ENCODE measurements at places on chromosomes 1 and 21.

DNA sequence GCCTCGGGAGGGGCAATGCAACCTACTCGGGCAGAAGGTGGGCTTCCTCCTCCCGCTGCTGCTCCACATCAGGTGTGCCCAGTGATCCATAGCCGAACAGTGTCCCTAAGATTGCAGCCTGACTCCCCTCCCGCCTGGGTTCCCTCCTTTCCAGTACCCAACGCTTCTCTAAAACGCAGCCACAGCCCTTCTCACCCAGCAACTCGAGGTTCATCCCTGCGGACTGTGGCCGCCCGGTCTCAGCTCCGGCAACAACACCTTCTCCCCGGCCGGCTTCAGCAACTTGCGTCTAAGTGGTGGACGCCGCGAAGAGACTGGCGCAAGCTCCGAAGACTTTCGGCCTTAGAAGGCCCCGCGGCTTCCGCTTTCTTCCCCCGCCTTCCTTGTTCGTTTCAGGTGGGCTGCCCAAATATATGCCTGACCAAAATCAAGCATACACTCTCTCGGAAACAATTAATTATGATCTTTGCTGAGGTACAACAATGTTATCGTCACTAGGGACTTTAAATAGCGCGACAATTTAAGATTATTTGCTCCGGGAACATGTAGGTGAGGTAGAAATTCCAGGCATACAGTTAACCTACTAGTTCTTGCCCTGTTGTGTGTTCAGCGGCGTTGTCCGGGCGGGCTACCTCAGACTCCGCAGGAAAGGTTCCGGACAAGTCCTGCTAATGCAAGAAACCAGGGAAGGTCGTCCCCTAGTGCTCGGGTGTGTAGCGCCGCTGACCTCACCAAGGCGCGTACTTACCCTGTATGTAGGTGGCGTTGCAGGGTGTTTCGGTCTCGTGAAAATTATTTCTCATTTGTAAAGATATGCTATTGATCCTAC lies at the start of gene RBBP5:
TSS of gene RBBP5 (minus strand) at position 319 of the 829 bp plus-strand sequence. CDS start at position 214, 105 bp downstream.
- DNase-seq: peak; percentile 99

DNA sequence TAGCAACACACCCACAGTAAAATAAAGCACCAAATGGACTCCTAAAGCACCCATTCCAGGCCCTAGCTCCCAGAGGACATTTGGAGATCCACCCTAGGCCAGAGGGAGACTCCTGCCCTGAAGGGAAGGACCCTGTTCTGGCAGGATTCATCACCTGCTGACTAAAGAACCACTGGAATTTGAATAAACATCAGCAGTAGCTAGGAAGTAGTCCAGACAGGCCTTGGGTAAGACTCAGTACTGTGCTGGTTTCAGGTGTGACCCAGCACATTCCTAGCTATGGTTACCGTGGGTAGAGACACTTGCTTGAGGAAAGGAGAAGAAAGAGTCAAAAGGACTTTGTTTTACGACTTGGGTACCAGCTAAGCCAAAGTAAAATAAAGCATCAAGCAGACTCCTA lies 92.7 kb upstream of the LRRC7 start:
- DNase-seq: no peak

- DNase-seq: peak; percentile 88
Observed at GRCh38 chr1:101242324-101243050, 5.7 kb downstream of the S1PR1 start.

DNA sequence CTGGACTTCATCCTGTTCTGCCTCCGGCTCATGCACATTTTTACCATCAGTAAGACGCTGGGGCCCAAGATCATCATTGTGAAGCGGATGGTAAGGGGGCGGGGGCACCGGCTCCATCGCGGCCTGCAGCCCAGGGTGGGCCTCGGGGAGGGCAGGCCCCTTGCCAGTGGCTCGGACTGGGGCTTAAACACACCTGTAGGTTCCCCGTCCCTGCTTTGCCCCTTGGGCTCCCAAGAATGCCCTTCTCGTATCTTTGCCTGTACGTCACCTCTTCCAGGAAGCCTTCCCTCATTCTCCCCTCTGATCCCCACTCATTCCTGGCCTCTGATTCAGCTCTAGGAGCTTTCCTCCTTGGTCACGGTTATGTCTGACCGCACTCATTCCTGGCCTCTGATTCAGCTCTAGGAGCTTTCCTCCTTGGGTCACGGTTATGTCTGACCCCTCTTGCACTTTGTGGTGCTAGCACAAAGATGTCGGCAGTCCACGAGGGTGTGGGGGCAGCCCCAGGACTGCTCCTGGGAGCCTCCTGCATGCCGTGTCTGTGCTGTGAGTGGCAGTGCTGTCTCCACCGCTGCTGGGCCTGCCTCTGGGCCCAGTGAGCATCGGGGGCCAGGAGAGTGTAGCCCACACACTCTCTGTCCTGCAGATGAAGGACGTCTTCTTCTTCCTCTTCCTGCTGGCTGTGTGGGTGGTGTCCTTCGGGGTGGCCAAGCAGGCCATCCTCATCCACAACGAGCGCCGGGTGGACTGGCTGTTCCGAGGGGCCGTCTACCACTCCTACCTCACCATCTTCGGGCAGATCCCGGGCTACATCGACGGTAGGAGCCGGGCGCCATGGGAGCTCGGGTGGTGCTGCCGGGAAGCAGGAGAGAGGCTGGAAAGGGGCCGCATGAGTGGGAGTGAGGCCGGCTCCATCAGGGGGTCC lies 49.1 kb upstream of the LRRC3 start:
- no peak for DNase-seq

DNA sequence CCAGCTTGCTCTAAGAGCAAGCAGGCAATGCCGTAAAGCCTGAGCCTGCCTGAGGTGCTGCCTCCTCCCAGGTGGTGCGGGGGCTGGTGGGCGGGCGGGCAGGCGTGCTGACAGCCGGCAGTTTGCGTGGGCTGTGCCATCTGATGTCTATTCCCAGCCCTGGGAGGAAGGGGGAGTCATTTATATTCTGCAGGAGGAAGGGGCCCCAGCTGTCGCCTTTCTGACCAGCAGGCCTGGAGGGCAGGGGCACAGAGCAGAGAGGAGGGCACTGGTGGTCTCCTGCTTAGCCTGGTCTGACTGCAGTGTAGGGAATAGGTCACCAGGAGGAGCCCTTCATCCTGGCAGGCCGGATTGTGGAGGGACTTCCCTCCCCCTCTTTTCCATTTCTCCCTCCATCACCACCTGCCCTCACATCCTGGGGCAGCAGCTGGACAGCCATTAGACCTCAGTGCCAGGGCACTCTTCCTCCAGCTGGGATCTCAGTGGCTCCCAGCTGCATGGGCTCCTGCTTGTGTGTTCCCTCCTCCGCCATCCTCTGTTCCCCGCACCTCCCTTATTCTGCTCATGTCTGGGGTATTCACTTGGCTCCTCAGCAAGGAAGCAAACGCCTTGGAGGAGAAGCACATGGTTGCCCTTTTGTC lies 4.4 kb downstream of the CYB561D1 start:
- peak; percentile 49 for DNase-seq

DNA sequence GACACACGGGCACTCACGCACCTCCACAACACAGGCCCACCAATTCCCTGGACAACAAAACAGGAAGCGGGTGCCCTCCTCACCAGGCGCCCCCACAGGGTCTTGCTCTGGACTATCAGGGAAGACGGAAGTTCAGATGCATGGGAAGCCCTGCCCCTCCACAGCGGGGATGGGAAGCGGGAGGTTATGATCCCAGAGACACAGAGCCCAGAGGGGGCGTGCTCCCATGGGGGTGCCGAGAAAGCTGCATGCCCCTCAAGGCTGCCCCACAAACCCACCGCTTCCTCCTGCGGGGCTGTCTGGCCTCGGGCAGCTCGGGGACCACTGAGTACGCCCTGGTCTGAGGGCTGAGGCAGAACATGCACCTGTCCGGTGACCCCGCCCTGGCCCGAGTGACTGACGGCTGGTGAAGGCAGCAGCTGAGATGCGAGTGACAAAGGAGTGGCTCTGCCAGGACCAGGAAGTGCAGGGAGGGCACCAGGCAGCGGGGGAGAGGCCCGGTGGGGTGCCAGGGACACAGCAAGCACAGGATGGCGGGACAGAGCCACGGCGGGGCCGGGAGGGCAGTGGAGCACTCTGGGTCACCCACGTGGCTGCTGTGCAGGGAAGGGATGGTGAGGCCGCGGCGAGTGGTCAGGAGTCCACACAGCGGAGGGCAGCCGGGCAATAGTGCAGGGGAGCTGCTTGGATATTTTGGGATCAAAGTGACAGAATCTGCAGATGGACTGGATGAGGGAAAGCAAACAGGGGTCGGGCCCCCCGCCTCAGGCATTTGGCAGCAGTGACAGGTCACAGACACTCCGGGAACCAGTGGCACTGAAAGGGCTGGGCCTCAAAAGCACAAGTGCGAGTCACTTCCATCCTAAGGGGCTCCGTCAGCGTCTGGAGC lies 18.6 kb downstream of the NADK start:
- no peak for DNase-seq

DNA sequence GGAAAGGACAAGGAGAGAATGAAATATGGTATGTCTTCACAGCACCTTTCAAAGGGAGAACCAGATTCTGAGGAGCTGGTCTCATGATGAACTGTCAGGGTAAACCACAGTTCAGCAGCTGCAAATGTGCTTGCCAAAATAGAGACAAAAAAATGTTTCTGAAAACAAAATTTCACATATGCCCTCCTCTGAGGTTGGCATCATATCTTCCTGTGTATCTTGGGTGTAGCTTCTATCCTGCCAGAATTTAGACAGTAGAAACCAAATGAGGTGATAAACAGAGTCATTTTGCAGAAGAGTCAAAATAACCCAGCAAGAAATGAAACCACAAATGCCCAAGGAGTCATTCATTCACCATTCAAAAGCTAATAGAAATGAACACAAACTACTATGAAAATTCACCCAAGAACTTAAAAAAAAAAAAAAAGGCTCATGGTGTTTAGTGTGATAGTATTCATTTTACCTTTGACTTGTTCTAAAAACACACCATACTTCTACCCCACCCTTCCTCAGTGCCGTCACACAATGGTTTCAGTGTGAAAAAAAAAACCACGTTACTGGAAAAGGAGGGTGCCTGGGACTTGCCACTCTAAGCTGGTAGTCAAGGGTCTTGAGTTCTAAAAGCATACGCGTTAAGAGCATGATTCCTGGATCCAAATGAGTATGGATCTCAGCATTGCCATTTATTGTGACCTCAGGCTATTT lies 18.5 kb downstream of the SELL start:
- no peak for DNase-seq

GRCh38 chr1:110554871-110555801 lies 36.2 kb upstream of the KCNA10 start:
- DNase-seq: peak; percentile 26

GRCh38 chr21:16395285-16395684 lies 665.5 kb downstream of the USP25 start:
- DNase-seq: no peak

DNA sequence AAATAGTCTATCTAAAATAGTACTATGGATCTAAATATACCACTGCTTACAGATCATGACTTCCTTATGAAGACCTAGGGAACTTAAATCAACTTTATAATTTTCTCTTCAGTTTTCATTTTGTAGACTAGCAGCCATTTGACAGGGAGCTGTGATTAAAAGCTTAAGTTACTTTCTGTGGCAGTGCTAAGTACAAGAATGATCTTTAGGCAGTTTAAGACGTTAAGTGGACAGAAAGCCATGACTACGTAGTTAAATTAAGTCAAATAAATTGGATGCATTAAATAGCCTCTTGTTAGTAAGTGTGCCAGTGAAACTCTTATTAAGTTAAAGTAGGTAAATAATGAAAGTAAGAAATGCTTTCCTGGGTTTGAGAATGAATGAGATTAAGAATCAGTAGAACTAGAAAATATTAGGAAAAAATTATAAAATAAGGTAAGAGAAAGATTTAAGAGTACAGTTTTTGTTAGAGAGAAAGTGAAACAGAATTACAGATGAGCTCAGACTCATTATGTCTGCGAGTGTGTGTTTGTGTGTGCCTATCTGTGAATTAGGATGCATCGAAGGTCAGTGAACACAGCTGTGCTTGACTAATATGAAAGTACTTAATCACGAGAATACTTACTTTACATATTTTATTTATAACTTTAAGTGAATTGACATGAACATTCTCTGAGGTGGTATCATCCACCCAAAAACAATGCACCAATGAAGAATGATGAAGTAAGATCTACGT lies 336.9 kb downstream of the KCNT2 start:
- DNase-seq: no peak

GRCh38 chr1:240503558-240503957 lies 108.4 kb downstream of the GREM2 start:
- DNase-seq: no peak

DNA sequence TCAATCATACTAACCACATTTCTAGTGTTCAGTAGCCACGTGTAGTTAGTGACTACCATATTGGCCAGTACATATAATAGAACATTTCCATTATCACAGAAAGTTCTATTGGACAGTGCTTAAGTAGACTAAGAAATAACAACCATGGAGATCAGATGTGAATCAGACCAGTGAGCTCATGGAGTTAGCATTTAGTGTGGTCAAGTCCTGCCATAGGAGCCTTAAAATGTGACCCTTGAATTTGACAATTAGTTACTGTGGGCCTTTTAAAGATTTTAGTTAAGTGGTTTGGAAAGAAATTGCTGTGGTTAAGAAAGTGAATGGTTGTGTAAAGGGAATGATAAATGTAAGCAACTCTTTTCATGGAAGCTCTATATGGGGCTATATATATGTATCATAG lies 123.4 kb downstream of the POU2F1 start:
- no peak for DNase-seq

DNA sequence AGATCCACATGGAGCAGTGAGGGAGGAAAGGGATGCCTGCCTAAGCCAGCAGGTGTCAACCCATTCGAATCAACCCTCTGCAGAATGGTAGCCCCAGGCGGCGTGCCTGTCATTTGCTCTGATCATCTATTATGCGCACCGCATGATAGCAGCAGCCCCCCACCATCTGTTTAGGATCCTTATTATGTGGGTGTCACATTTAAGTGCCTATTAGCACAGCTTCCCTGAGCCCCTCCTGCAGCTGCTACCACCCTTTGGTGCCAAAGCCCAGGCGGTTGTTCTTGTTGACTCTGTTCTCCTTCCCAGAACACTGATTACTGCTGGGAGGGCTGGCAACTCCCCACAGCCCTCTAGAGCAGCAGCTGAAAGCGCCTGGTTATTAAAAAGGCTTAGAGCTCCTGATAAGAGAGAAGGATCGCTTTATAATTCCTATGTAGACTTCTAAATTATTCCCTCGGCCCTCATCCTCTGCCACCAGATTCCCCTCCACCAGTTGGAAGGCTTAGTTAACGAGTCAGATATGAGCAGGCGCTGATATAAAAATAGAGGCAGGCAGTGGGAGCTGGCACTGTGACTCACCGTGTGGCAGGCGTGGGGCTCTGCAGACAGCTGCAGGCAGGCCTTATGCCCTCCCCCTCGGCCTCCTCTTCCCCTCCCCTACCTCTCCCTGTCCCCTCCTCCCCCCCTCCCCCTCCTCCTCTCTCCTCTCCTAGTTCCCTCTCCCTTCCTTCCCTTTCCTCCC lies 23.0 kb downstream of the ACTA1 start:
- peak; percentile 53 for DNase-seq

DNA sequence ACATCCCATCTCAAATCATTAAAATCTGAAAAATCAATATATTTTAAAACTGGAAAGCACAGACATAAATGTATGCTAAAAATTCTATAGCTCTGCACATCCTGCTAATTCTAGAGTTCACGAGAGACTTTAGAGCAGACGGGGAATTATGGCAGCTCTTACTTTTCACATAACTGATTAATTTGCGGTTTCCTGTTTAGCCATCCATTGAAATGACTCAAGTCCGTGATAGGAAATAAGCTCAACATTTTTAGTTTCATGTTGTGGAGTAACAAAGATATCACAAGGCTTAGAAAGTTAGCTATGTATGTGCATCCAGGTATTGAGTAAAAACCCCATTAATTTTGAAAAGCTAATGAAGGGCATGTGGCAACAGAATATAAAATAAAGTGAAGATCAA lies 123.2 kb downstream of the SMYD2 start:
- peak; percentile 71 for DNase-seq

Measured in fibroblast of pulmonary artery (primary cell).